ENCODE measurements at places on chromosomes 5 and 9. TPM values are rescaled to one million over a fixed set of nuclear protein-coding genes. Genes with fewer than 3 reads are reported as not detected.

FOXD4 gene
- total RNA-seq: not detected

SELENOP gene
- total RNA-seq: 2,612 TPM

ADRB2 gene
- total RNA-seq: 1.1 TPM

PCDHGA1 gene
- 0.04 TPM for total RNA-seq

GRCh38 chr5:112732131-112732530, 5.6 kb upstream of the APC start:
- DNase-seq: no peak
